ENCODE measurements at places on chromosomes 5 and 9.

DNA sequence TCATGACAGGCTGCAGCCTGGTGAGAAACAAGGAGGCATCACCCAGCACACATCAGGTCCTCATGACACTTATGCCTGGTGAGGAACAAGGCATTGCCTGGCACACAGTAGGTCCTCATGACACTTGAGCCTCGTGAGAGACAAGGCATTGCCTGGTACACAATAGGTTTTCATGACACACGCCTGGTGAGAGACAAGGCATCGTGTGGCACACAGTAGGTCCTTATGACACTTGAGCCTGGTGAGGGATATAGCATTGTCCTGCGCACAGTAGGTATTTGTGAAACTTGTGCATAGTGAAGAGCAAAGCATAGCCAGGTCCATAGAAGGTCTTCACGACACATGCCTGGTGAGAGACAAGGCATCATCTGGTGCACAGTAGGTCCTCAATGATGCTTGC lies 23.5 kb downstream of the WHRN start:
- DNase-seq = no peak

- DNase-seq = no peak
Measured at GRCh38 chr5:66348387-66349125, 204.5 kb downstream of the SREK1 start.

- no peak for DNase-seq
Measured at GRCh38 chr5:56588131-56588487, 227.2 kb upstream of the MAP3K1 start.

DNA sequence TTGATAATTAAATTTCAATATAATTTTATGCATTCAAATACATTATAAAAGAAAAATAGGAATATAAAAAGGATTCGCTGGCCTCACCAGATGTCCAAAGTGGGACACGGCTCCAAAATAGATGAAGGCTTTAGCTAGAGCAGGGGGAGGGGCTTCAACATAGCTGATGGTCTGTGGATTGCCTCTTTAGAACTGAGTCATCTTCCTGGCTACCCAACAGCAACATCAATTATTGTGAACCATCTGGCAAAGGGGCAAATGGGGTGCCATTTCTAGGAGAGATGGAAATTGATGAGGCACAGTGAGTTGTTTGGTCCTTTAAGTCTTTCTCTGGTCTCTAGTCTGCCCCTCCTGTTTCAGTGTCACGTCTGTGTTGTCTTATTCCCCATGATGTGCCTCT lies 44.2 kb upstream of the CD180 start:
- no peak for DNase-seq

- no peak for DNase-seq
Measured at GRCh38 chr5:168668078-168668477, 88.9 kb upstream of the PANK3 start.

DNA sequence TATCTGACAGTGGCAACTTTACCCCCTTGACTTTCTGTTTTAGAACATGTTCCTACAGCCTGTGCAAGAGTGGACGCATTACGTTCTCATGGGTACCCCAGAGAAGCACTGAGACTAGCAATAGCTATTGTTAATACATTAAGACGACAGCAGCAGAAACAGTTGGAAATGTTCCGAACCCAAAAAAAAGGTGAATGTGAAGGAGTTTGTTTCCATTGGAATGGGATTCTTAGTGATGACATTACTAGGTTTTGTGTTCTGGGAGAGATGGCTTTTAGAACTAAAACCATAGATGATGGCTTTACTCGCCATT lies 194.1 kb downstream of the ZSWIM6 start:
- DNase-seq = no peak

- DNase-seq = no peak
Measured at GRCh38 chr5:6723816-6724300, 10.6 kb downstream of the TENT4A start.

GRCh38 chr9:136441191-136441680 lies 1.6 kb upstream of the INPP5E start:
- no peak for DNase-seq

- no peak for DNase-seq
Measured at GRCh38 chr5:862367-863243, 11.8 kb upstream of the ZDHHC11 start.

DNA sequence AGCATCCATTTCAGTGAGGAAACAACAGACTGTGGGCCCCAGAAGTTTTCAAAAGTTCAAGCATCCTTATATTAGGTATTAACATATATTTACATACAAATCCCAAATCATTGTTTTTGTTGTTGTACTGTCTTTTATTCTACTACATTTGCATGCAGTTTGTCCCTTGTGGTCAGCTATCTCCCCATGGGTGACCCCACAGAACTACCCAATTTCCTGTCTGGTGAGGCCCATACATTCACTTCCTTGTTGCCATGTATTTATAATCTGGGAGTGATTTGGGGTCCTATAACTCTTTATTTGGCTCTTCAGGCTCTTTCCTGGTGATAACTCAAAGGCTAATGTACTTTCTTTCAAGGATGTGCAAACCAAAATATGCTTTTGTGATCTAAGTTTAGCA lies 3.3 kb upstream of the CD180 start:
- no peak for DNase-seq

GRCh38 chr9:128636556-128637530 lies 19.8 kb downstream of the DYNC2I2 start:
- no peak for DNase-seq

GRCh38 chr9:123725389-123725788 lies 204.5 kb downstream of the DENND1A start:
- no peak for DNase-seq

DNA sequence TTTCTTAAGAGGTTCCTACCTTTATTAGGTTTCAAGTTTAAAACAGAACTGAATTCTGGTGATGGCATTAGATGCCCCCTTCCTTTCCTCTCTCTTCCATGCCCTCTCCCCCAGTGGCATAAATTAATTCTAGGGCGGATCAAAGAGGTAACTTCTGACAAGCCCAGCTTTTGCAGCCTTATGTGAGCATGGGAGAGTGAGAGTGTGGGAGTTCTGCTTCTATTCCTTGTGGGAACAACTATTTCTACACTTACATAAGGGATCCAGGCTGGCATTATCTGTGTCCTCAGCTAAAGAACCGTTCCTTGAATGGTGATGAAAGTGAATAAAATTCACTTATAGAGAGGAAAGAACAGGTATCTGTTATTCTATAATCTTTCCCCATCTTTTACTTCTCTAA lies 437.6 kb downstream of the KIF4B start:
- DNase-seq = no peak

GRCh38 chr9:17075758-17076485 lies 58.9 kb upstream of the CNTLN start:
- DNase-seq = no peak

Data from stimulated activated CD8-positive, alpha-beta memory T cell treated with anti-CD3 and anti-CD28 coated beads, Interleukin-4, amount 100 ng/mL, for 48 hours (primary cell).